ENCODE measurements at places on chromosomes 3 and 15.

DNA sequence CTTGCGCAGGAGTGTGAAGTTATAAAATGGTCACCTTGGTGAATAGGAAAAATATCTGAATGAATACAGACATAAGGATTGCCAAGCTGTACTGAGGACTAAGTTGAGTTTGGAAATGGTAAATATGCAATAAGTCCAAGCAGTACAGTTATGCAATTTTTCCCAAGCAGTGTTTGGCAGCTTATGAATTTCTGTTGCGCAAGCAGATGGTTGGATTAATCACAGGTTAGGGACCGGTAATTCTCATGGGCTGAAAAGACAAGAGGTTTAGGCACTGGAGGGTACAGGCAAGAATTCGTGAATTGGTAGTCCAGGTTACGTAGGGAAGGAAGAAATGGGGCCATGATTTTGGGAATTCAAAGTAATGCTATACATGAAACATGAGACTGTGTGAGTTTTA is 210.3 kb downstream of the RAP2B start:
- DNase-seq = peak; percentile 75

DNA sequence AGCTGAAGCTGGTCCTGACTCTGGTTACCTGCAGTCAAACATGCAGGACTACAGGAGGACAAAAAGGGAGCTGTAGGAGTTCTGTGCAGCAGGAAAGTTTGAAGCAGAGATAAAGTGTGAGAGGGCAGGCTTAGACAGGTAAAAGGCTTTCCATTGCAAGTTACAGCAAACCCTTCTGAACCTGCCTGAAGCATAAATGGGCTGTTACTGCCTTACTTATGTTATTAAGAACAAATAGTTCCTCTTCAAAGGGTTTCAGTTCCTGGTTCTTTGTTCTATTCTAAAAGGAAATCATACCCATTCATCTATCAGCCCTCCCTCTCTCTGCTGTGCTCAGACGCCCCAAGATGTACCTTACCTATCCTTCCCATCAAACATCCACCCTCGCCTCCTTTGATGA is 52.4 kb upstream of the CACNA2D3 start:
- no peak for DNase-seq

DNA sequence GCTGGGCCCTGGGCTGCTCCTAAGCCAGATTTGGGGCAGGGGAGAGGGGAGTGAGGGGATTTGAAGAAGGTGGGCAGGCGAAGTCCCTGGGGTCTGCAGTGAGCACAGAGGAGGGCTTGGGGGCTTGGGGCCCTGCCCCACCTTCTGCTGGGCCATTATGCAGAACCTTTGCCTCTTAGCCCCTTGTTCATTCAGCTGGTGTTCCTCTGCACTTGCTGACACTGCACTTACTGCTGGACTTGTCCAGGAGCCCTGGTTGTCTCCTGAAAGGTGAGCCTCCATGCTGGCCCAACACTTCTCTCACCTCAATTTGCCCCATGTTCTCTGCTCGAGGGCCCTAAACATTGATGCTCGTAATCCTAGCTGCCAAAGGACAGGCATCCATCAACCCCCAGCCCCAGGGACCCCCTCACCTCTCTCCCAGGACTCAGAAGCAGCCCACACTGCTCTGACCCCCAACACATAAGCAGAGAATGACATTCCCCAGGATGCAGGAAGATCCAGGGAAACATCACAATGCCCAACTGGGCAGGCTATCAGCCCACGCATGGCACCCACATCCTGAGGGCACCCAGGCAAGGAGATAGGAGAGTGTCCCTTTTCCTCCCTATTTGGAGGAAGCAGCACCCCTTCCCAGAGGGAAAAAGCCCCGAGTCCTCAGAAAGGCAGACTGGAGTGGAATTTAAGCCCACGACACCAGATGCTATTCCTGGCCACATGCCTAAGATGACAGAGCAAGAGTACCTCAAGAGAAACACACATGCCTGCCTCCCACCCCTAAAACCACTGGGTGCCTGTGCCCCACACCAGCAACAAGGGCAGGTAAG is 76.8 kb downstream of the ADCY5 start:
- no peak for DNase-seq

GRCh38 chr15:71301958-71302621 is 186.8 kb downstream of the THSD4 start:
- DNase-seq = peak; percentile 53

- no peak for DNase-seq
These were observed 86.4 kb upstream of the THBS1 start for GRCh38 chr15:39494462-39494861.

GRCh38 chr15:40337597-40337996 is 3.1 kb downstream of the CCDC9B start:
- DNase-seq = no peak

DNA sequence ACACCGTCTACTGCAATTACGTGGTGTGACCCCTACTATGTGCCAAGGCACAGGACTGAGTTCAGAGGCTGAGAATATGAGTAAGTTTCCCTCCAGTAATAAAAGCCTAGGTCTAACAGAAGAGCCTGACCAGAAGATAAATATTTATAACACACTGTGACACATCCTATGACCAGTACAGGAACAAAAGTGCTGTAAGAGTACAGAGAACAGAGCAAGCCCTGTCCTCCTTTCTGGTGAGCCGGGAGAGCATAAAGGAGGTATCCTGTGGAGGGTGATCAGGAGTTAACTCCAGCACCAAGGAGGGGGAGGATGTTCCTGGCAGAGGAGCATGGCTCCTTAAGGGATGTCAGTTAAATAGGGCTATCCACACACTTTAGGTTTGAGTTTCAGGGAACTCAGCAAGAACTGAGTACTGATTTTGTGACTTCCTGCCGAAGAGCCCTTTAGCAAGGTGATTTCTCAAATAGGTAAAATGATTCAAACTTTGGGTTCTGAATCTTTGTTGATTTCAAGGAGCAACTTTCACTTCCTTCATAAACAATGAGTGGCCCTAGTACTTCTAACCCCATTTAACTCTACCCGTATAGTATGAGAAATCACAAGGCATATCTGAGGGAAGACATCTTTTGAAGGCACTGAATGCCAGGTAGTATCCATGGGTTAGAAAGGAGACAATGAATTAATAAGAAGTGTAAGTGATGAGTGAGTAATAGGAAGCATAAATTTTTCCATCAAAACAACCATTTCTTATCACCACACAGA is 198.0 kb downstream of the THRB start:
- DNase-seq = no peak

- no peak for DNase-seq
These were observed 12.0 kb upstream of the ABTB1 start for GRCh38 chr3:127660621-127661251.

GRCh38 chr3:179806177-179806576 is 153.3 kb downstream of the USP13 start:
- DNase-seq = peak; percentile 18

GRCh38 chr15:45631776-45632175 is 3.1 kb upstream of the SQOR start:
- DNase-seq = no peak

- no peak for DNase-seq
These were observed 288.2 kb downstream of the TBL1XR1 start for GRCh38 chr3:176909044-176909443.

- DNase-seq = no peak
These were observed 36.8 kb downstream of the VGLL4 start for GRCh38 chr3:11606865-11607440.

GRCh38 chr3:11641316-11641682 is 2.4 kb downstream of the VGLL4 start:
- peak; percentile 37 for DNase-seq

DNA sequence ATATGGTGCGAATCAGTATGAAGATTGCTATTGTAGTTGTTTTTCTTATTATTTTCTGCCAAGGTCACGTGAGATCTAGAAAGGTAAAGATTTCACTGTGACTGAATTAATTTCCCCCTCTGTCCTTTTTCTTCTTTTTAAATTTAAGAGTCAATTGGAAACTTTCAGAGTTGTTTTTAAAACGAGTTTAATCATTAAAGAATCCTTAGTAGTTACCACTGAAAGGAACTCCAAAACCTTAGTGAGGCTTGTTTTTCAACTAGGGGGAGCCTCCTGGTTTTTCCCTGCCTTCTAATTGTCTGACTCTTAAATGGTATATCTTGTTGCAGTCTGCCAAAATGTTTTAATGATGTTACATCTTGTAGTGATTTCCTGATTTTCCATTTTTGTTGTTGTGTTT is 17.6 kb downstream of the P2RY12 start:
- DNase-seq = no peak

- DNase-seq = peak; percentile 59
These were observed 59.6 kb upstream of the ZBTB38 start for GRCh38 chr3:141308588-141309218.

- no peak for DNase-seq
These were observed 290.8 kb upstream of the LRRFIP2 start for GRCh38 chr3:37465174-37465573.

DNA sequence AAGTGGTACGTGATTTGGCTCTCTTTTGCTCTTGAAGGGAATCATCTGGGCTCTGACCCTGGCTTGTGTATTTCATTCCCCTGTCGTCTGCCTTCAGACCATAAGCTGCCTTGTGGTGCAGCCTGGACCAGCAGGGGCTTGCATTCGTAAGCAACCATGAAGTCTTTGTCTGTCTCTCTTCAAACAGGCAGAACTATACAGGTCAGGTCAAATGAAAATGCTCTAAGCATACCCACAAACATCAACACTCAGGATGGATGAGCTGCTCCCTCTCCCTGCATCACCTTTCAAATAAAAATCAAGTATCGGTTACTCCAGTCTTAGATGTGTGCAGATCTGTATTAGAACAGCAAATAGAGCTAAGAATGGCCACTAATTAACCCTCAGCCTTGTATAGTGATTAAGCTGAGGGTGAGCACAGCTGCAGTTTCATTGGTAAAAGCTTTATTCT is 268.6 kb upstream of the UBE2E1 start:
- DNase-seq = no peak

DNA sequence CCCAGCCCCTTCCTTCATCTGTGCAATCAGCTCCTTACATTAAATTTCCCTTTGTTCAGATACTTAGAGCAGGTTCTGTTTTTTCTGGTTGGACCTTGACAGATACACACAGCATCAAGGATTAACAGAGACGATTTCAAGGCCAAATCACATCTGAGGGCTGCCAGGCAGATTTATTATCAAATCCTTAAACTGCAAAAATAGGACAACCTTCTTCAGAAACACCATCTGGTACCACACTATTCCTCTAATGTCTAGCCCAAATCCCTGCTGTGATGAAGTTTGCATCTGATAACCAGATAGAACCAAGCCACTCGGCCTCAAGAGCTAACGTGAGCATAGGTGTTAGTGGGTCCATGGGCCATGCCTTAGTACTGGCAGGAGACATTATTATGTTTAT is 250.7 kb upstream of the PROK2 start:
- no peak for DNase-seq

GRCh38 chr3:57068437-57069089 is 8.1 kb downstream of the SPATA12 start:
- DNase-seq = peak; percentile 89

DNA sequence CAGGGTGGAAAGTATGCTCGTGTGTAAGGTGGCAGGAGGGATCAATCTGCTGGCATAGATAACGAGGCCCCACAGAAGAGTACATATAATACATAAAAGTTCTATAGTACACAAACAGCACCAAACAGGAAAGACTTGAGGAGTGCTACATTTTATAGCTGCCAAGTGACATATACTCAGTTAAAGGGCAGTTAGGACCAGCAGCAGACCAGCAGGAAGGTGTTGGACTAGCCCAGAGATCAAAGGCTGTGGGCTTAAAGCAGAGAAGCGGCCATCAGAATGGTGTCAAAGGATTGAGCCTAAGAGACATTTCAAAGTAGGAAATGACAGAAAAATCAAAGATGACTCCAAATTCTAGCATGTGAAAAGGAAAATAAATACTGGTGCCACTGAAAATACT is 34.5 kb downstream of the SFMBT1 start:
- DNase-seq = no peak

DNA sequence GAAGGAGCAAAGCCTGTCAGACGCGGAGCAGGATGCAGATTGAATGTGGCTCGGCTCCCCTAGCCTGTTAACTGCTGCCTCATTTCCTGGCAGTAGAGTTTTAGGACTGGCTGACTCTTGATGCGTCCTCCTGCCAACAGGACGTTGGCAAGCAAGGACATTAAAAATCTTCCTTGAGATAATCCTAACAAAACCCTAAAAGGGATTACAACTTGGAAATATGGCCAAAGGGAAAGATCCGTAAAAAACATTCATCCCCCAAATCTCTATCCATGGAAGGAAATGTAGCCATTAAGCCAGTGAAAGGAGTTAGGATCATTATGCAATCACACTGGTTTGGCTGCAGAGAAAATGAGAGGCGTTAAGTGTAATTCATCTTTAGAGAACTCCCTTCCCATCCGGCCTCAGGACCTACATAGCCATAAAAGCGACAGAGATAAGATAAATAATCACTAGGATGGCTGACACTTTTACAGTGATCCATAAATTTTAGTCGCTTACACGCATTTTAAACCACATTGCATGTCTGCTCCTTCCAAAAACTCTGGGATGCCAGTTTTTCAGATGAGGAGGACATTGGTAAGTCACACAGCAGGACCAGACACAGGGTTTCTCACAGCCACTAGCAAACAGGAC is 44.5 kb upstream of the C3orf80 start:
- peak; percentile 73 for DNase-seq

GRCh38 chr15:76512971-76513370 is 176.4 kb downstream of the ISL2 start:
- peak; percentile 31 for DNase-seq

- DNase-seq = no peak
These were observed 169.5 kb downstream of the TNIK start for GRCh38 chr3:171290680-171291079.

GRCh38 chr3:72190050-72190449 is 405.1 kb upstream of the PROK2 start:
- DNase-seq = no peak

- DNase-seq = no peak
These were observed 25.1 kb downstream of the SLC2A2 start for GRCh38 chr3:171001250-171001893.

DNA sequence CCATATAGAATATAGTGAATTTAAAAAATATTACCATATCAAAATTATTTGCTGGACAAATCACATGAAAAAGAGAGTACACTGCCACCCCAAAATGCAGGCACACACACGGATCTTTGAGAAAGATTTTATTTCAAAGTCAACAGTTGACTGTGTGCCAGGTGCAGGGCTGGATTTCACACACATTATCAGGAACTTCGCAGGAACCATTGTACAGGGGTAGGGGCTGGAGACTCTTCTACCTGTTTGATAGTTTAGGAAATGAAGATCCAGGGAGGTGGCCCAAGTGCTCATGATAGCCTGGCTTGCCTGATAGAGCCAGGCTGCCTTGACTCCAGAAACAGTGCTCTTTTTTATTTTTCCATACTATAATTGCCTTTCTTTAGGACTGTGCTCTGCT is 54.2 kb downstream of the IL1RAP start:
- DNase-seq = no peak

DNA sequence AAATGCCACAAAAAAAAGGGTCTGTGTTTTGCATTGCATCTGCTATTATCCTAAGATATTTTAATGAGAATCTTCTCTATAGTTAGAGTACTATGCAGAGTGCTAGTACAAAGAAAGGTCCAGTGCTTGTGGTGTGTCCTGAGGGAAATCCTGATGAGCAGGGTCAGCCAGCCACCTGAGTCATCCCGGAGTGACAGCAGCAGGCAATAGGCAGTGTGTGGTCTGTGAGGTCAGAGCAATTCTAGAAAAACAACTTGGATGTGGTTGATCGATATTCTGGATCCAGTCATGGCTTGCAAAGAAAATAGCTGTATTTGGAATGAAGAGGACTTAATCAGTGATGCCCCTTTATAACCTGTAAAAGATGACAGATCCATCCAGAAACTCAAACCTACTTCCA is 119.2 kb downstream of the CTNNB1 start:
- DNase-seq = peak; percentile 49

Measured in fibroblast of upper back skin (primary cell).